Activated T-cell treated with anti-CD3 and anti-CD28 coated beads, Interleukin-2, amount 50 U/mL, for 24 hours (primary cell): ENCODE measurements at places on chromosomes 7 and 10.
A peak's percentile ranks its signal among the peaks of the same experiment; 100 is the strongest.

DNA sequence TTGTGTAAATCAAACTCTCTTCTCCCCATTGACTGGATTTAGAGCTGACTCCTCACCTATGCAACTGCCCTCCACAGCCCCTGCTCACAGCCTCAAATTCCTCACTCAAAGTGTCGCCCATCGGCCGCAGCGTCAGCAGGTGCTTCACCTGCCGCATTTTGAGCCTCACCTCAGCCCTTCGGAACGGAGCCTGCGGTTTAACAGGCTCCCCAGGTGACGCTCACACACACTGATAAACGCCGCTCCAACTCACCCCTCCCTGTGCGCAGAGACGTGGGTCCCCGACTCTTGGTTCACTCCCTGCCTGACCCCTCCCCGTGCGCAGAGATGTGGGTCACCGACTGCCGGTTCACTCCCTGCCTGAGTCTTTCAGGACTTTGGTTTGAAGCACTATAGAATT, 57.1 kb downstream of the CARD11 start:
- DNase-seq: no peak

DNA sequence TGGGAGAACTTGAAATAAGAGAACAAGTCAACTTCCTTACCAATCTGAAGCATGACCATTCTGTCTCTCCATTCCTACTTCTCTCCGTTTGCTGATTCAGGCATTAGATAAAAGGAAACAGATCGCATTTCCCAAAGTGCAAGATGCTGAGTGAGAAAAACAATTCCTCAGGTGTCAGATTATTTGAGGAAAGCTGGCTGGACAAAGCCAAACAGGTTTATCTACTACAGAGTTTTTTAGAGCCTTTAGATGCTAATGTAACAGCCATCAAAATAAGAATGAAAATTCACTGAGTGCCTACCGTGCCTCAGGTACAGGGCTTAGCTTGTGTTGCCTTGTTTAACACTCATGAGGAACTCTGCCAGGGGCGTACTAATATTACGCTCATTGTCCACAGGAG, 135.9 kb upstream of the MBL2 start:
- DNase-seq: no peak

GRCh38 chr7:195010-195829, 2.8 kb downstream of the FAM20C start:
- no peak for DNase-seq

DNA sequence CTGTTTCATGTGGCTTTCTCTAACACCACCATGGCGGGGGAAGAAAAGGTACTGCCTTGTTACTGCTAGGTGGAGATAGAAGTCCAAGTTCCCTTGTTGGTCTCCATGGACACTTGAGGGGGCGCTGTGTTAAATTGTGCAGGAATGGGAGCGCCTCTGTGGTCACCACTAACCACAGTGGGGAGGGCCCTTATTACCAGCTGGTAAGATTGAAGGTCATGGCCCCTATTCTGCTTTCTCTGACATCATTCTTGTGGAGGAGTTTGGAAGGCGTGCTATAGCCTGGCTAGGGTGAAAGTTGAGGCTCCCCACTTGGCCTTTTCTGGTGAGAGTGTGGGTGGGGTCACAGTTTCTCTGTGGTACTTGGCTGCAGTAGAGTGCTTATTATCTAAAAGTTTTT, 14.9 kb upstream of the MXI1 start:
- DNase-seq: no peak

GRCh38 chr10:89566095-89566950, 30.9 kb upstream of the SLC16A12 start:
- no peak for DNase-seq

DNA sequence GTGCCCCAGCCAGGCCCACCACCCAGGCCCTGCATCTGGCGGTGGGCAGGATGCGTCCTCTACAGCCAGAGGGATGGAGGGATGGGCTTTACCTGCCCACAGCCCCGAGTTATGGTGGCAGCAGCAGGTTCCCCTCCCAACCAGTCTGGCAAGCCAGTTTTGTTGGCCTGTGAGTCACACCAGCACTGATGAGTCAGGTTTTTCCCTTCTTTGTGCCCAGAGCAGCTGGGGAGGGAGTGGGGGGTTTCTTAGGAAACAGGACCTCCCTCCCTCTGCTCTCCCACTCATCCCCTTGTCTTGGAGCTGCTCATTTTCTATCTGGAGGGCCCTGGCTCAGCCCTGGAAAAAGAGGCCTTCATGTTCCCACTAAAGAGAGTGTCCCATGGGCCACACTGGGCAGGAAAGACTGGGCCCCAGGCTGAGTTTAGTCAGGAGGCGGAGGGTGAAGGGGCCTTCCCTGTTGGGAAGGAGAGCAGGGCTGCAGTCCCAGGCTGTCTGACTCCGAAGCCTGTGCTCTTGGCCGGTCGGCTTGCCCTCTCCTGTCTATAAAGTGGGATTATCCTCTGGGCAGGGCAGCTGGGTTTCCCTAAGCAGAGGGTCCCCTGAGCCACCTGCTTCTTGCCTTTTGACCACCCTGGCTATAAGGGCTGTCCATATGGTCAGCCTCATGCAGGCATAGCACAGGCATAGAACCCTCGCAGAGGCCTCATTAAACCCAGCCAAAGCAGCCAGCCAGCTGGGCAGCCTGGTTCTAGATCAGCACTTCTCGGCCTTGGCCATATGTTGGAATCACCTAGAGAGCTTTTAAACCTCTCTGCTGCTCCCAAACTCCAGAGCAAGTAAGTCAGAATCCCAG, 30.2 kb upstream of the ANKRD2 start:
- peak; percentile 65 for DNase-seq
